ENCODE measurements at places on chromosomes 5 and 9.

GRCh38 chr9:97615439-97616072, 17.6 kb downstream of the TSTD2 start:
- DNase-seq, result no peak

DNA sequence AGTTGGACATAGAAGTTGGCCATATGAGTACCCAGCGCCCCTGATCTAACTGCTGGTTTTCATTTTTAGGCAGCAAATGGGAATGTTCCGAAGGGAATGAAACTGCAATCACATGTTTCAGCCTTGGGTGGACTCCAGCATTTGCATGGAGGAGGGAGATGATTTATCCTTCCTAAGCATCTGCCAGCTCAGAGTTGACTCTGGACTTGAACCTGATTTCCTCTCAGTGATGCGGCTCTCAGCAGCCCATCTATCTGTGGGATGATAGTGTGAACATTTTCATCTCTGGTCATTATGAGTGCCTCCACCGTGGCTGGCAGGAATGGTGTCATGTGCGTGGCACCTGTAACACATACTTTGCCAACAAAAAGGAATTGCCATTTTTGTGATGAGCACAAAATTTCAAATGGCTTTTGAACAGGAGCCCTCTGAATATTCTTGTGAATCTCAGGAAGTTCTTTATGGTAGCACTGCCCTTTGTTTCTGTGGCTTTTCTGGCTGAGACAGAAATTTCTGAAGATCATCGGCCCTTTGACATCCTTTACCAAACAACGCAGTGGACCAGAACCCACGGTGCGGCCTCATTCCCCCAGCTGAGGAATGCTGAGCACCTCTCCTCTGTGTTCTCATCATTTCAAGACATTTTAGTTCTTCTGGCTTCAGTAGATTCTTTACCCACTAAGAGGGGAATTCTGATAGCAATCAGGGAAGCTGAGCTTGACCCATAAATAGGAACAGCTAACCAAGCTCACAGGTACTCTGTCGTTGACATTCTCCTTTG, 28.5 kb downstream of the FUBP3 start:
- DNase-seq, result no peak

- DNase-seq, result no peak
Observed at GRCh38 chr5:73948720-73949119, 322.7 kb downstream of the ARHGEF28 start.

GRCh38 chr9:114030364-114030763, 47.7 kb downstream of the AMBP start:
- DNase-seq, result no peak

- DNase-seq, result no peak
Observed at GRCh38 chr9:88829276-88829675, 162.0 kb upstream of the S1PR3 start.

DNA sequence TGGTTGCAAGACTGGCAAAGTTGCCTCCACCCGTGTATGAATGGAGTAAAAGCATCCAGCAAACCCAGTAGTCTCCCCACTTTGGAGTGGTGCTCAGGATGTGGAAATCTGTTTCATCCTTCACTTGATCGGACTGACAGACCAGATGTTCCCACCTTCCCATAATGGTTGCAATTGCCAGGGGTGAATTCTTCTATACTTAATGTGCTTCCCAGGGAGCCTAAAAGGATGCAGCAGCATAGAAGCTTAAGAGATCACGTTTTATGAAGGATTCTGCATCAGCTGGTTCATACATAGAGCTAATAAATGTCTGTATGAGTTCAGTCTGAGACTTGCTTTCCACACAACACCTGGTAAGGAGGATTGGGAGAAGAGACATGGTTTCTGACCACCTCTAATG, 198.8 kb upstream of the S1PR3 start:
- no peak for DNase-seq

DNA sequence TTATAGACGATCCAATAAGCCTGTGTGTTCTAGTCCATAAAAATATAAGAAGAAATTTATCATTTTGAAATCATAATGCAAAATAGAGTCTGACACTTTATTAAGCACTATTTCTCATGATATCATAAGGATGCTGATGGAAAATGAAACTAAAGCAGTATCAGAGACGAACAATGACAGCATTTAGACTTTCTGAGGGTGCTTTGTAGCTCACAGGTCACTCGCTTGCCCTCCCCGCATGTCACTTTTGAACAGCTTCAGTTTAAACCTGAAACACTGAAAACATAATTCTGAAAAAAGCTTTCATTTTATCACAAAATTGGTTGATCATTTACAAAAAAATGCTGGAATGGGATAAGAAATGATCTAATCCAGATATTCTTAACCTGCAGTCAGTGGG, 247.1 kb downstream of the EBF1 start:
- no peak for DNase-seq

- DNase-seq, result no peak
Observed at GRCh38 chr5:40746703-40747102, 9.1 kb downstream of the TTC33 start.

DNA sequence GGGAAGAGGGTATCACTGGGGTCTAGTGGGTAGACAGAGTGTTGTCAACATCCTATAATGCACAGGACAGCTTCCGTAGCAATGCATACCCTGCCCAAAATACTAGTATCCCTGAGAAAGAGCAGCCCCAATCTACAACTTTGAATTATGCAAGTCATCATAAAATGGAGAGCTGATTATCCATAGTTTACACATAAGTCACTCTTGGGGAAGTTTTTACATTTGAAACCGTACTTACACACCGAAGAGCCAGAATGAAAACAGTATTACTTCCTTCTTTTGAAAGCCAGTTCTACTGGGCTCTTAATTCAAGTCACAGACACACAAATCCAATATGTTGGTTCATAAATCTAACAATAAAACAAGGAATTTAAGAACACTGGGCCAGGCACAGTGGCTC, 21.6 kb downstream of the RNF145 start:
- DNase-seq, result no peak

- no peak for DNase-seq
Observed at GRCh38 chr9:73916016-73916673, 581.0 kb upstream of the RORB start.

DNA sequence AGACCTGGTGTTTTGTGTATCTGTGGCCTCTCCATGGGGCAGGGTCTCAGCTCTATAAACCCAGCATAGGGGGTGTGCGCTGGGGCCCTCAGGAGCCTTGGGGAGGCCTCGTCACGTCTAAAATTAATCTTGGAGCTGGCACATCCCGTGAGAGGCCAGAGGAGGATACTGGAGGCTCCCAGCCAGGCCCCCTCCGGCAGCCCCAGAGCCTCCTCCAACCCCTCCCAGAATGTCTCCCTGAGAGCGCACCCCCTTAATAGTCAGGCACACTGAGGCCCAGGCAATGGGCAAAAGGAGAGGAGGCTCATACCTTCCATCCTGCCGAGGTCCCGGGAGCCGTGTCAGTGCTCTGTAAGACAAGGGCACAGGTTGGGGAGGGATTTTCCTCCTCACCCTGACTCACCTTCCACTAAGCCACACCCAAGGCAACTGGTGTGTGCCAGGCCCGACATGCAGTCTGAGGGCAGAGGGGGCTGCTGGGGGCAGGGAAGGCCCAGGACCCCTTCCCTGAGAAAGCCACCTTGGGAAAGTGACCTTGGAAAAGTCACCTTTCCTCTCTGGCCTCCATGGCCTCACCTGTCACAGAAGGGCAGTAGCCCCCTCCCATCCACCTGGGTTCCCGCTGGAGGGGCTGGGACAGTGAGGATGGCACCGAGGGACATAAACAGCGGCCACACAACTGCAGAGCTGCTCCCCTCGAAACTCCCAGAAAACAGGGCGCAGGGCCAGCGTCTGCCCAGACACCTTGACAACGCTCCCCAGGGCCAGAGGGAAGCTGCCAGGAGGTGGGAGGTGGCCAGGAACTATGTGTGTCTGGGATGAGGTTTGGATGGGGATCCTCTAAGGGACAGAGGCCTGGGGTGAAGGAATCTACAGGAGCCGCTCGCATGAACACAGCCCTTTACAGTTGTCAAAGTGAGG, 2.9 kb downstream of the AK1 start:
- no peak for DNase-seq

- no peak for DNase-seq
Observed at GRCh38 chr9:109977521-109977920, 197.5 kb downstream of the PALM2AKAP2 start.

- DNase-seq, result no peak
Observed at GRCh38 chr9:107738789-107739188, 249.2 kb upstream of the KLF4 start.

GRCh38 chr5:144318011-144318410, 147.3 kb downstream of the KCTD16 start:
- no peak for DNase-seq

- DNase-seq, result no peak
Observed at GRCh38 chr9:136858452-136858843, 6.3 kb downstream of the MAMDC4 start.

DNA sequence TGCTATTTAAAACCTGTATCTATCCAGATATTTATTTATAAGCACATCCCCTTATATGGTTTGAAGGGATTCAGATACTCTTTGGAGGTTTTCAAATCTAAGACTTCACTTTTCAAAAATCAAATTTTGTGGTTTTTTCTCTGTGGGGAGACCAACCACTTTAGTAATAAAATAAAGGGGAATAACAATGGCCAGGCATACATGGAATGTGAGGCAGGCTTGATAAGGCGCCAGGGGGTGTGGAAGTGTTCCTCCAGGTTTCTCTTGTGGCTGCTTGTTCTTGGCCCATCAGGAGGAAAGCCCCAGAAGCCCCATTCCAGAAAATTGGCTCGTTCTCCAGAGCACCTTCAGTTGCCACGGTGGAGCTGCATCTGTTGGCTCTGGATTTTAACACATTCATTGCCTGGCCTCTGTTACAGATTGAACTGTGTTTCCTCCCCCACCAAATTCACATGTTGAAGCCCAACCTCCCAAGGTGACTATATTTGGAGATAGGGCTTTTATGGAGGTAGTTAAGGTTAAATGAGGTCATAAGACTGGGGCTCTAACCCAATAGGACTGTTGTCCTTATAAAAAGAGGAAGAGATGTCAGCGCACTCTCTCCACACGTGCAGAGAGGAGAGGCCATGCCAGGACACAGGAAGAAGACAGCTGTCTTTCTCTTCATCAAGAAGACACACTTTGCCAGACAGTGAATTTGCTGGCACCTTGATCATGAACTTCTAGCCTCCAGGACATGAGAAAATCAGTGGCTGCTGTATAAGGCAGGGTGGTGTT, 195.9 kb downstream of the TMEM38B start:
- DNase-seq, result no peak

GRCh38 chr9:7376833-7377232, 422.7 kb downstream of the DMAC1 start:
- no peak for DNase-seq

DNA sequence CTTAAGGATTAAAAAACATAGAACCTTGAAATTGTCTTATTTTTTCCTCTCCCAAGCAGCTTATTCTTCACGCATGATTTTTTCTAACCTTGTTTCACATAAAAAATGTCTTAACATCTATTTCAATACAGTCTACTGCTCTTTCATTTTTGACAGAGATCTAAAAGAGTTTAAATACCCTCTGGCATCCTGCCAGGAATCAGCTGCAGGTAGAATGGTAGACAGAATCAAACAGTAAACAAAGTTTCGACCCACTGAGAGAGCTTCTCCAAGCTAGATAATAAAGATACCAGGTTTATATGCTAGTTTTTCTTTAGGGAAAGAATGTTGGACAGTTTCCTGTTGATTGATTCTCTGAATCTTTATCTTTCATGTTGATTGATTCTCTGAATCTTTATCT, 555.8 kb upstream of the CDH9 start:
- no peak for DNase-seq

GRCh38 chr5:78644741-78645300, 3.8 kb downstream of the LHFPL2 start:
- DNase-seq, result no peak

DNA sequence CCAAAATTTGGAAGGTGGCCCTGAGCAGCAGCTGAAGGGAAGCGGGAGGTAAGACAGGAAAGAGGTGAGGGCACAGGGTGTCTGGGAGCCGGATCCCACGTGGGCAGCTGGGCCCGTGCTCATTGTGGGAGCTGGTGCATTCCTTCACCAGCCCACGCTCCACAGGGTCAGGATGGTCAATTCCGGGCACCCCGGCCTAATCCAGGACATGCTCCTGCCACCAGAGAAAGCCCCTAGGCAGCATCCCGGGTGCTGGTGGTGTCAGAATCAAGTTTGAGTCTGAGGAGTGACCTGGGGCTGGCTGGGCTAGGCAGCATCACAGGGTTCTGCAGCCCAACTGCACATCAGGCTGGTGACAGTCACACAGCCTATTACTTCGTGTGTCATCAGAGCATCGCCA, 7.1 kb upstream of the PDCD6 start:
- DNase-seq, result no peak

DNA sequence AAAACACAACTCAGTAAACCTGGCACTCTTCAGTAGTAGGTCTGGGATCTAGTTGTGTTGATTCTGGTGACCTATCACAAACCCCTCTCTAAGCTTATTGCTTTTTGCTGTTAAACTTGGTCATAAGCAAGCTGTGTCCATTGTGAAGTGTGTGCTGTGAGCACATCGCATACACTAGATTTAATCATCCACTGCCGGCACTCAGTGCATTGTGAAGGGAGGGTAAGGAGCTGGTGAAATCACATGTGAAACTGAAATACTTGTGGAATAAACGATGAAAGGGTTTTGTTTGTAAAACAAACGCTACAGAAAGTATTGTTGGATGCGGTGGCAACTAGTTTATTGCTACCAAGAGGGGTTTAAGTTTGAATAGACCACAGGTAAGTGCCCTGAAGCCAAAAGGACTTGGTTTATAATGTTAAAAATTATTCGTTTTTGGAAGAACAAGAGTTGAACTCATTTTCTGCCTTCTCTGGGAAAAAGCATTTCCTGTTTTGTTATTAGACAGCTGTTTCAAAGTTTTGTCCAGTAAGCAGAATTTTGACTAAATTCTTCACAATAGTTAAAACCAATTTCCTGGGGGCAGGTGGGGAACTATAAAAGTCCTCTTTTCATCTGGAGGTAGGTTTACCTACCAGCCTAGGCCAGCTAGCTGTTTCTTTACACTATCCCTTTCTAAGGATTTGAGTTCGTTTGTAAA, 24.6 kb downstream of the TJP2 start:
- no peak for DNase-seq

GRCh38 chr9:135130207-135130976, 42.9 kb downstream of the OLFM1 start:
- DNase-seq, result no peak

GRCh38 chr5:16619136-16619535, 2.3 kb upstream of the RETREG1 start:
- no peak for DNase-seq

- no peak for DNase-seq
Observed at GRCh38 chr5:176955895-176956294, 50.7 kb downstream of the UIMC1 start.

GRCh38 chr9:104914466-104914865, 13.5 kb downstream of the ABCA1 start:
- no peak for DNase-seq

- no peak for DNase-seq
Observed at GRCh38 chr9:70551801-70552200, 137.3 kb upstream of the KLF9 start.

DNA sequence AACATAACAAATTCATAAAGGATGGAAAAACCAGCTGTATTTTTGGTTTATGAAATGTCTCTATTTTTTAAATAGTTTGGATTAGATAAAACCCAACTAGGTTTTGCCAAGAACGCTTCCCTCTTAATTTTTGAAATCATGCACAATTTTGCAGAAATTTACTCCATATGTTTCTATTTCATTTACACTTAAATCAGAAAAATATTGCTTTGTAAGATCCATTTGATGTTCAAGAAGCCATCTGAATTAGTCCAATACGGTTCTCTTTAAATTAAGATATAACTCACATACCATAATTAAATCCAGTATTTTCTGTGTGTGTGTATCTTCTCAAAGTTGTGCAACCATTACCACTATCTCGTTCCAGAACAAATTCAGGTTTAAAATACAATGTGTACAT, 78.6 kb upstream of the FBXL7 start:
- DNase-seq, result no peak

- DNase-seq, result no peak
Observed at GRCh38 chr5:114928644-114929462, 240.9 kb downstream of the TRIM36 start.

All from activated gamma-delta T cell (primary cell).